CD4-positive, alpha-beta T cell treated with Interleukin-6 at 100 ng/mL for 8 hours (primary cell): ENCODE measurements at places on chromosomes 5 and 9.

- DNase-seq, result peak; percentile 25
Measured at GRCh38 chr9:112487008-112487798, 576 bp downstream of the KIAA1958 start.

DNA sequence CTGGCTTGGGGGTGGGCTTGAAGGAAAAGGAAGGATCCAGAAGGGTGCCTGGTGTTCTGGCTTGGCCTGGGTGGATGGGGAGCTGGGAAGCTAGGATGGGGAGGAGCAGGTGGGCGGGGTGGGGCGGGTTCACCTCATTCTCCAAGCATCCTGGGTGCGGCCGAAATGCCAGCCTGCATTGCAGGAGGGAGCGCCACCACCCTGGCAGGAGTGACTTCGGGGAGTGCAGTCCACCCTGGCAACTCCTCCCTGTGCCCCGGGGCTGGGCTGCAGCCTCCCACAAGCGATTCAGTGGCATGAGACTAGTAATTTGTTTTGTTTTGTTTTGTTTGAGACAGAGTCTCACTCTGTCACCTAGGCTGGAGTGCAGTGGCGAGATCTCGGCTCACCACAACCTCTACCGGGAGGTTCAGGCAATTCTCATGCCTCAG, 5.5 kb downstream of the TTC16 start:
- no peak for DNase-seq

DNA sequence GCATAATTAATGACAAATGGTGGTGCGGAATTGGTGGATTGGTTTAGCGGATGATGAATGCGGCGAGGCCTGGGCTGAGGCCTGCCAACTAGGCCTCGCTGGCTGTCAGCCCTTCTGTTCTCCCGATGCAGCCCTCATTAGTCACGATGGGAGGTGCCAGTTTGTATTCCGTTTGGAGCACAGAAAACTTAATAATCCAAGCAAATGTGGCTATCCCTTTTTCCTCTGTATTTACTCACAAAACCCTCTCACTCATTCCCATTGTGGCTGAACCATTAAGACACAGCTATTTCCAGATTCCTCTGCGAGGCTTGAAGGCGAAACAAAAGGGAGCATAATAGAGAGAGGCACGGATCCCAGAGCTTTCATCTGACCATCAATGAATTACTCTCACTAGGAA, 114.3 kb downstream of the MVB12B start:
- DNase-seq, result no peak

GRCh38 chr9:15519831-15520230, 9.1 kb upstream of the PSIP1 start:
- no peak for DNase-seq

- DNase-seq, result no peak
Measured at GRCh38 chr5:180128671-180129261, 57.2 kb upstream of the RNF130 start.

DNA sequence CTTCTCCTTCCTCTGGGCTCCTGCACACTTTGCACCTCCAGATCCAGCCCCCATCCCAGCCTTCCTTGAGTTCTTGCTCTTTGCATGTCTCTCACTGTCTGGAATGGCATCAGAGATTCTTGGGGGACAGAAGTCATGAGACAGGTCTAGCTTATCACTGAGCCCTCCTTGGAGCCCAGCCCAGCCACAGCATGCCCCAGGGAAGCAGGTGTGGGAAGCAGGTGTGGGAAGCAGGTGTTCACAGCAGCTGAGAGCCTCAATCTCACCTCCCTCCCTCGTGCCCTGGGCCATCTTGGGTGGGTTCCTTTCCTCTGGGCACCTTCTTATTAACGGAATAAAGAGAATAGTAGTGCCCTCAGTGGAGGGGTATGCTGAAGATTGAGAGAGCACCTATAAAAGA, 27.2 kb downstream of the SLC6A7 start:
- DNase-seq, result no peak

DNA sequence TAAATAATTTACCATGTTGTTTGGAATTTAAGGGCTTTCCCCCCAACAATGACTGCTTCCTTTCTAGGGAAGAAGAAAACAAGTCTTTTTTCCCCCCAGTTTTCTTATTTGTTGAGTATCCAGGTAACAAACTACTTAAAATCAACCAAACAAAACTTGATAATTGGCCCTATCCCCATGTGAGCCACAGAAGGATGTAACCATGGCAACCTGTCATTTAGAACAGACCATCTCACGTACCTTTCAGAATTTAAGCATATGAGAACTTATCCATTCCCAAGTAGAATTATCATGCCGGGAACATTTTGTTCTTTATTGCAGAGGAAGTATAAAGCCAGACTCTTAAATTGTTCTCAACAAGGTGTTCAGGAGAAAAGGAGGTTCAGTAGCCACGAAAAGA, 392.3 kb downstream of the CETN3 start:
- no peak for DNase-seq

DNA sequence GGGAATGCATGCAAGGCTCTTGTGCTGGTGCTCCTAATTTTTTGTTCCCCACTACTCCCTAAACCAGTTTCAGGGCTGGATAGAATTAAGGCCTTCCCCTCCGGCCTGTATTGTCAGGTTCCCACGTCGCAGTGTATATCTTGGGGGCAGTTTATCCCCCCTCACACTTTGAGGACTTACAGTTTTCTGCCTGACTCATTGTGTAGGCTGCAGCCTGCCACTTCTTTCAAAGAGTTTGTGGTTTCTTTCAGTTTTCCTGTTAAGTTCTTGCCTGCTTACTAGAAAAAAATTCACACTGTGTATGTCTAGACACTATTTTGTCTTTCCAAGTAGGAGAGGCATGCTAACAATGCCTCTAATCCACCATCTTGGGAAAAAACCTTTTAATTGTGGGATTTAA, 28.4 kb upstream of the BTNL3 start:
- DNase-seq, result no peak

- no peak for DNase-seq
Measured at GRCh38 chr9:88379352-88379751, 8.9 kb upstream of the SPIN1 start.

- no peak for DNase-seq
Measured at GRCh38 chr5:116574367-116575325, at the start of gene SEMA6A. TSS of gene SEMA6A (minus strand) at chr5:116574823. CDS start at chr5:116504944, 69,879 bp downstream.

DNA sequence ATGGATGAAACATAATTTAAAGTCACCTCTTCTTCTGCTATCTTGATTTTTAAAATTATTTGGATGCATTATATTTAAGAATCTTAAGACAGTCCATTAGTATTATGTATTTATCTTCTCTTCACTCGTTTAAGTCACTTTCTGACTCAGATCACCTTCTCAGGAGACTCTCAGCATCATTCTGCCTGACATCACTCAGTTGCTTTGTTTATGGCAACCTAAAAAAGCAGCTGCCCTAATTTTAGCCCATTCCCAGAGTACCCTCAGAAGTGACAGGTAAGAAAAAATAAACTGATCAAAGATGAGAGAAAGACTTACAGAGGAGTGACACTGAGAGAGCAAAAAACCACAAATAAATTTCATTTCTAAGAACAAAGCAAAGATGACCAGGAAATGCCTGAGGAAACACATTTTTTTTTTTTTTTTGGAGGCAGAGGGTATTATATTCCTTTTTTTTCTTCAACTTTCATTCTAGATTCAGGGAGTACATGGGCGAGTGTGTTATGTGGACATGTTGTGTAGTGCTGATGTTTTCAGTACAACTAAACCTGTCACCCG, 140.5 kb downstream of the MUSK start:
- DNase-seq, result no peak

GRCh38 chr5:14405267-14405666, 176.3 kb upstream of the OTULINL start:
- DNase-seq, result no peak

- DNase-seq, result peak; percentile 44
Measured at GRCh38 chr5:151223447-151224264, at the start of gene CCDC69. TSS of gene CCDC69 (minus strand) at chr5:151224092. CDS start at chr5:151223970, 122 bp downstream.

GRCh38 chr9:14180093-14180959, 133.6 kb downstream of the NFIB start:
- no peak for DNase-seq

- no peak for DNase-seq
Measured at GRCh38 chr9:93813221-93814076, 141.7 kb downstream of the BARX1 start.

DNA sequence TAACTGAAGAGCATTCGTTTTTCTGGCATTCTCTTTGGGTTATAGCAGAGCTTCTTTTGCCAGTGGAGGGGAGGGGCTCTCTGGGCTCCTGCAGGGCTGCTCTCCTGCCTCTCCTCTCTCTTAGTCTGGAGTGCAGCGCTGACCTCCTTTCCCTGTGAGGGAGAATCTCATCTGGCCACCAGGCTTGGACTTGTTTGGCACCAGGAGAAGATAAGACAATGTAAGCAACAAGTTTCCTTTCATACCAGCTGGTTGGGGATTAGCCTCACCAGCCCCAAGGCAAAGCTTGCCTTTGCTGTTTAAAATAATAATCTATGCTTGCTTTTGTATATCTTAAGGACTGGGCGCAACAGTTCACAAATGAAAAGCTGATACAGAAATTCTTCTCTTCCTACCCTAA, 196.4 kb downstream of the TLE4 start:
- no peak for DNase-seq

GRCh38 chr9:136010176-136010575, 49.0 kb upstream of the UBAC1 start:
- DNase-seq, result no peak

- peak; percentile 44 for DNase-seq
Measured at GRCh38 chr5:151214614-151215545, 9.0 kb downstream of the CCDC69 start.

DNA sequence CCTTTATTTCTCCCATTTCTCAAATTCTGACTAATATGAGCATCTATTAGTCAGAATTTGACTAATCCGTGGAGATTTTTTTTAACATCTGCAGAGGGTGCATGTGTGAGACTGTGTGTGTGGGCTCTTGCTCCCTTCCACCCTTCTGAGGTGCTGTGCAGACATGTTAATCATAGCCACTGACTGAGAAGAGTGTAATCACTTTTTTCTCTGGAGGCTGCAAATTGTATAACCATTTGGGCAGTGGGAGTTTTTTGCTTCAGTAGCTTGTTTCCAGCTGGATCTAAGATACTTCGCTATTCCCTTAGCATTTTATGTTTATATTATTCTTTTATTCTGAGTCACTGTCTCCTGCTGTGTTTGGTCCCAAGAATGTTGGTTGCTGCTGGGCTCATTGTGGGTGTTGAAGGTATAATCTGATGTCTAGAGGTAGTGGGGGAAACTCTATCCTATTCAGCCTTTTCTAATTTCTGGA, 66.2 kb downstream of the ARHGEF28 start:
- no peak for DNase-seq

DNA sequence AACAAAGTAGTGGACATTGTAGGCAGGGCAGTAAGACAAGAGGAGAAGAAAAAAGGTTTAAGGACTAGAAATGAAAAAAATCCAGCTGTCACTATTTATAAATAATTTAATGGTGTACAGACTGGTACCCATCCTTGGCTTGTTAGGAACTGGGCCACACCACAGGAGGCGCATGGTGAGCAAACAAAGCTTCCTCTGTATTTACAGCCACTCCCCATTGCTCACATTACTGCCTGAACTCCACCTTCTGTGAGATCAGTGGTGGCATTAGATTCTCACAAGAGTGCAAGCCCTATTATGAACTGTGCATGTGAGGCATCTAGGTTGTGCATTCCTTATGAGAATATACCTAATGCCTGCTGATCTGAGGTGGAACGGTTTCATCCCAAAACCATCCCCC, 62.6 kb upstream of the DMAC1 start:
- DNase-seq, result no peak

GRCh38 chr5:59418808-59419207, 474.7 kb downstream of the PDE4D start:
- DNase-seq, result no peak

DNA sequence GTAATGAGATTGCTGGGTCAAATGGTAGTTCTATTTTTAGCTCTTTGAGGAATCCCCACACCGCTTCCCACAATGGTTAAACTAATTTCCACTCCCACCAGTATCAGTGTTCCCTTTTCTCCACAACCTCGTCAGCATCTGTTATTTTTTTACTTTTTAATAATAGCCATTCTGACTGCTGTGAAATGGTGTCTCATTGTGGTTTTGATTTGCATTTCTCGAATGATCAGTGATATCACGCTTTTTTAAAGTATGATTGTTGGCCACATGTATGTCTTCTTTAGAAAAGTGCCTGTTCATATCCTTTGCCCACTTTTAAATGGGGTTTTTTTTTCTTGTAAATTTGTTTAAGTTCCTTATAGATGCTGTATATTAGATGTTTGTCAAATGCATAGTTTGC, 73.5 kb downstream of the MTAP start:
- no peak for DNase-seq

DNA sequence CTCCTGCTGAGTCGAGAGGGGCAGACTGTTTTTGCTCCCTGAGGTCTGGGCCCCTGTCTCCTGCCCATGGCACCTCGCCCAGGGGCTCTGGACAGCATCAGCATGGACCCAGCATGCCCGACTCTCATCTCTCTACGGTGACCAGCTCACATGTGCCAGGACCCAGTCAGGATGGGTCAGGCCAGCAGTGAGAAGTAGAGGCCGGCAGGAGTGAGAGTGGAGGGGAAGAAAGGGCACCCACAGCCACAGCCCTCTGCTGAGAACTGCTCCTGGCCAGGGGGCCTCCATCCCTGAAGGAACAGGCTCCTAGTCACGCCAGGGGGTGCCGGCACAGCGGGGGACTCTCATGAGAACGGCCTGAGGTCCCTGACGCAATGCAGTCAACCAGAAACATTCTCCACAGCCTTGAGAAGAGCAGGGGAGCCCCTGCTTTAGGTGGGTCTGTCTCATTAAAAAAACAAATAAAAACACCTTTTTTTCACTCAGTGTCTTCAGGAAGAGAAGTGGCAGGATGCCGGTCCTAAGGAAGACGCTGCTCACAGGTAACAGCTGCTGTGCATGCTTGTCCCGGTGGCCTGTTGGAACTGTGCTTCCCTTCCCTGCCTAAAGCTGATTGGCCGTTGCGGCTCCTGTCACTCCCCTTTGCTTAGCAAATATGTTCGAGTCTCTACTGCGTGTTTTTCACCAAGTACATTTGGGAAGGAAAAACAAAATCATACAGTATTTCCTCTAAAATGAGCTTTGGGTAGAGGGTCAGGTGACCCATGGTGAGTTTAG, 85.7 kb upstream of the FBXW11 start:
- DNase-seq, result no peak

DNA sequence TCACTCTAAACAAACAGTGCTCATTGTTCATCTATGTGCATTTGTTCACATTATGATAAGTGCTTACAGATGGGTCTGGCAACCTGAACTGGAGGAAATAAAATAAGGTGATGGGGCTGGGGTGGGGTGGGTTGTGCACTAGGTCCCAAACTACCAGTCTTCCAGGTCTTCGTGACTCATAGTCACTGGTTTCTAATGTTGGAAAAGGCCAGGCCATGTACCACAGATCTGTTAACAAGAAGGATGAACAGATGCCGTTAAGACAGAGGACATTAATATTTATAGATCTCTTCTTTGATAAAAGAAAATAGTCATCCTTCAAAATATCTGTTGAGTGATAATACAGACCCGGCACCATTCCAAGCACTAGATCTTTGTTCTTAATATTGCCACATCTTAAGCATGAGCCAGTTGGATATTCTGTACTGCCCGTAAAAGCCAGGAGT, 71.4 kb upstream of the STARD4 start:
- DNase-seq, result no peak
